ENCODE measurements at places on chromosomes 3 and 15.

- DNase-seq, result no peak
Observed at GRCh38 chr15:48628832-48629231, 16.7 kb downstream of the FBN1 start.

DNA sequence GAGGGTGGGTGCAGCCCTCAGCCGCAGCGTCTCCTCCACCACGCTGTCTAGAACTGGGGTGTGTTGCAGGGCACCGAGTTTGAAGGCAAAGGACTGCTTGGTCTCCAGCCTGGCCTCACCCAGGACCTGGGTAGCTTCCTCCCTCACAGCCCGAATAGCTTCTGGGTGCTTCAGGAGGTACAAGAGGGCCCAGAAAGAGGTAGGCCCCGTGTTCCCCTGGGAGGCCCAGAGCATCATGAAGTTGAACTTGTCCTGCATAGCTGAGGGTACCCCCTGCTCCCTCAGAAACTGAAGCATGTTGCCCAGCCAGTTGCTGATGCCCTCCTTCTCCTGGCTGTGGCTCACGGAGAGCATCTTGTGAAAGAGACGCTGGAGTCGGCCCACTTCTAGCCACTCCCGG, 930 bp downstream of the CYP8B1 start:
- DNase-seq, result no peak

- no peak for DNase-seq
Observed at GRCh38 chr15:77455696-77456321, 35.1 kb downstream of the HMG20A start.

GRCh38 chr15:100931143-100931890, 12.2 kb downstream of the LRRK1 start:
- no peak for DNase-seq

- no peak for DNase-seq
Observed at GRCh38 chr3:170534227-170534626, 51.6 kb downstream of the SLC7A14 start.

DNA sequence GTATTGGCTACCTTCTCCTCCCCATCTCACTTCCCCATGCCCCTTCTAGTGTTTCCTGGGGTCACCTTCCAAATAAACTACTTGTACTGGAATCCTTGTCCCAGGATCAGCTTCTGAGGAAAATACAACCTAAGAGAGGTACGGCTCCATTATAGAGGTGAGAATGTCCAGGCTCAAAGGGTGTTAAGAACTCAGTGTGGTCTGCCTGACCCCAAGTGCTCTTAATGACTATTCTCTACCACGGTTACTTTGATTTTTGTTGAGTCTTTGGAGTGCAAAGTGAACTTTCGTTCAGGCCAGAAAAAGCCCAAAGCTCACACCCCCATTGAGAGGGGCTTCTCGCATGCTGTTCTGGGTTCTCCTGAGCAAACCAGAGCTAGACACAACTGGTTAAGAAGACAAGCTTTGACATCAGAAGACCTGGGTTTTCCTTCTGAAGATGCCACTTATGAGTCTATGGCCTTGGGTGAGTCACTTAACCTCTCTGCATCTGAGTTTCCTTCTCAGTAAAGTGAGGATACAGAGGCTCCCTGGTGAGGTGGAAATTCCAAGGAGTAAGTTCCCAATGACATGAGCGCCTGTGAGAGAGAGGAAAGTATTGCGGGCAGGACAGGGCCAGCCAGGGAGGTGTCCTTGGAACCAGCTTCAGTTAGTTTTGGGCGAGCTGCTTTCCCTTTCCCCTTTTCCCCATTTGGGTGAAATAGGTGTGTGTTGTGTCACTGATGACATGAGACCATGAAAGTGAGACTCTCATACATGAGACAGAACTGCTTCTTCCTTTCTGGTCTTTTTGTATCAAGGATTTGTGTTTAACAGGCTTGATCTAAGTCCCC, 475.0 kb upstream of the PROK2 start:
- no peak for DNase-seq

DNA sequence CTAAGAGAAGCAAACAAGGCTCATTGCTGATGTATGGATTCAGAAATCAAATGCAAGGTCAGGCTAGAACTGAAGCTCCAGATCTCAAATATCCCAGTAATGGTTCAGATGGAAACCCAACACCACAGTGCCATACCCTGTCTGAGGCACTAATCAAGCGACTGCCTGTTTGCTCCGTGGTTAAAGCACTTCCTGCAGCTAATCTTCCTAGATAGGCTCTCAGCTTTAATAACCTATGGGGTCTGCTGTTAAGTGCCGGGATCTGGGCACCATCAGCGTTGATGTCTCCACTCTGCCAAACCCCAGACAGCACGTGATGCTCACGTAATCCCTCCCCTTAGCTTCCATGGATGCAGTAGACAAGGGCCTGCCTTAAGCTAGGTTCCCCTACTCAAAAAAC, 262.6 kb downstream of the MECOM start:
- DNase-seq, result no peak

GRCh38 chr3:60855250-60855649, 396.0 kb downstream of the FHIT start:
- no peak for DNase-seq

GRCh38 chr15:99720533-99720932, 12.7 kb downstream of the LYSMD4 start:
- DNase-seq, result no peak

GRCh38 chr3:4586381-4586780, 93.2 kb downstream of the ITPR1 start:
- no peak for DNase-seq

GRCh38 chr3:114234745-114235144, 2.6 kb downstream of the ZNF80 start:
- DNase-seq, result no peak

DNA sequence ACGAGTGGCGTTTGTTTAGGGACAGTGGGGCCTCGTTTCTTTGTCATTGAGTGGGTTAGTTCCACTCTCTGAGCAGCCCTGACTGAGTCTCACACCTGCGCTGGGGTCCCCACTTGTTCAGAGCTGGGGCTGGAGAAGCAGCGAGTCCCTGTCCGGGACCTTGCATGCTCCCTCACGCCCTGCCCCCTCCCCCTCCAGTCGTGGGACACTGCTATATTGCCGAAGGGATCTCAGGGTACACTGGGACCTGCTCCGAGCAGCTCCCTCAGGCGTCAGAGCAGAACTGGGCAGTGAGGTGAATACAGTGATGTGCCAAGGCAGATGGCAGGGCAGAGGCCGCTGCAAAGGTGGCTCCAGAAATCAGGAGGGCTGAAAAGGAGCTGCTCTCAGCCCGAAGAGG, 59.9 kb upstream of the KLF13 start:
- no peak for DNase-seq

DNA sequence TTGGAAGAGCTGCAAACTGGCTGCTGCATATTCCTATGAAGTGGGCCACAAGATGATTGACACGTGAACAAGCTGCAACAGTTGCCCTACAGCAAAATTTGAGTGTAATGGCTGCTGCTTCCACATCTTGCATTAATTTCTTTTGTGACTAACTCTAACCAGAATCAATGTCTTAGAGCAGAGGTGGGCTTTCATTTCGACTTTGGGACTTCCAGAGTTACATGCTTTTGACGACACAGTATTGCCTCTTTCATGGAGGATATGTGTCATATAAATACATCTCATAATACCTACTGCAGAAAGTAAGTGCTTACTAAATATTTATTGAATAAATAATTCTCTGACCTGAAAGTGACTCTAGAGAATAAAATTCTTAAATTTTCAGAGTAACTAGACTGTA, 340.7 kb upstream of the KCNH8 start:
- no peak for DNase-seq

- no peak for DNase-seq
Observed at GRCh38 chr3:150410311-150411105, 2.4 kb downstream of the TSC22D2 start.

- DNase-seq, result no peak
Observed at GRCh38 chr3:160545504-160545871, 19.9 kb downstream of the KPNA4 start.

GRCh38 chr3:126133606-126134005, 46.8 kb downstream of the ALDH1L1 start:
- no peak for DNase-seq

DNA sequence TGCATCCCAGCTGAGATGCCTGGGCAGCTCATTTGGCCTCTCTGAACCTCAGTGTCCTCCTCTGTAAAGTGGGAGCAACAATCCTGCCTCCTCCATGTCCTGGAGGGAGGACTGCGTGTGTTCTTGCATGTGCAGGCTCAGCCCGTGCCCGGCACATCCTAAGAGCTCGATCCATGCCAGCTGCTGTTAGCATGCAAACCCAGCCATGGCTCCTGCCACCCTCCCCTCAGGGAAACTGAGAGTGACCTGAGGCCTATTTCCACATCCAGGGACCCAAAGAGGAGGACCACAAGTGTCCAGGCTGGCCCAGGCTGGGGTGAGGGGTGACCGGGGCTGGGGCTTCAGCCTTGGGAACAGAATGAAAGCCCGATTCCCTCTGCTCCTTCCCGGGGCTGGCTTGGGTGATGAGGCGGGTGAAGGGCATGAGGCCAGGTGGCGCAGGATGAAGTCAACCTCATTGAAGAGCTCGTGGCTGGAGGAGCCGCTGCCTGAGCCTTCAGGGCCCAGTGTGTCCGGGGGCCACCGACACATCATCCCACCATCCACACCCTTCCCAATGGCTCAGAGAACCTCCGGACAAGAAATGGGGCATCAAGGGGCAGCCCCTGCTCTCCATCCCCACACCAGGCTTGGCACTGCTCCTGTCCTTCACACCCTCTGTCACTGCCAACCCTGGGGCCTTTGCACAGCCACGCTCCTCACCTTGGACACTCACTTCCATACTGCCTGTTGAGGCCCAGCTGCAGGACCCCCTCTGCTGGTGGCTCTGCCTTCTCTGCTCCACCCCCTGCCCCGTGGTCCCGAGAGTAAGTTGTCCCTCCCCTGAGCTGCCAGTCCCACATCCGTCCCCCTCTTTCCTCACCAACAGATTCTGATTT, 42.5 kb downstream of the ADAMTS7 start:
- no peak for DNase-seq
